ENCODE measurements at places on chromosomes 4 and X.

DNA sequence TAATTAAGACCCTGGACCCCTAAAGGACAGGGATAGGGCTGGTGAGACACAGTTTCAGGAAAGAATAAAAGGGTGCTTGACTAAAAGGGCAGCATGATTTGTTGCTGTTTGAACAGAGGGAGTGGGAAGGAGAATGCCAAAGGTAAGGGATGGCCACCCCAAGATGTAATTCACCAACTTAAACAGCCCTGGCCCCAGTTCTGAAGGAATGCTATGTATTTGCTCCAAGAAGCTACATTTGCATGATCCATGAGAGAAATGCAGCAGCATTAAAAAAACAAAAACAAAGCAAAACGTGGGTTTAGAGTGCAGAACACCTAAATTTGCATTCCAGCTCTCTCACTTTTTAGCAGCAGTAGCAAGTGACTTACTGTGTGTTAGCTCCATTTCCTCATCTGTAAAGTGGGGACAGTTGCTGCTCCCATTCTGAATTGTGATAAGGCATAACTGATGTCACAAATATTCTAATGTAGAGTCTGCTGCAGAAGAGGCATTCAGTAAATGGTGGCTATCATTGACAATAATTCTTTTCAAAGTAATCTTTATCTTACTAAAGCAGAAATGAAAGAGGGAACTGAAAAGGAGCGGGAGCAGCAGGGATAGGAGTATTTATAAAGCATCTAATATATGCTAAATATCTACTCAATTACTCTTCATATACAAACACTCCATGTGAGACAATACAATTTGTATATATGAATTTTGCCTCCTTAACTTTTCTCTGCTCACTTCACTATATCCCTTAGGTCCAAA lies 115.8 kb downstream of the PPARGC1A start:
- DNase-seq: no peak

DNA sequence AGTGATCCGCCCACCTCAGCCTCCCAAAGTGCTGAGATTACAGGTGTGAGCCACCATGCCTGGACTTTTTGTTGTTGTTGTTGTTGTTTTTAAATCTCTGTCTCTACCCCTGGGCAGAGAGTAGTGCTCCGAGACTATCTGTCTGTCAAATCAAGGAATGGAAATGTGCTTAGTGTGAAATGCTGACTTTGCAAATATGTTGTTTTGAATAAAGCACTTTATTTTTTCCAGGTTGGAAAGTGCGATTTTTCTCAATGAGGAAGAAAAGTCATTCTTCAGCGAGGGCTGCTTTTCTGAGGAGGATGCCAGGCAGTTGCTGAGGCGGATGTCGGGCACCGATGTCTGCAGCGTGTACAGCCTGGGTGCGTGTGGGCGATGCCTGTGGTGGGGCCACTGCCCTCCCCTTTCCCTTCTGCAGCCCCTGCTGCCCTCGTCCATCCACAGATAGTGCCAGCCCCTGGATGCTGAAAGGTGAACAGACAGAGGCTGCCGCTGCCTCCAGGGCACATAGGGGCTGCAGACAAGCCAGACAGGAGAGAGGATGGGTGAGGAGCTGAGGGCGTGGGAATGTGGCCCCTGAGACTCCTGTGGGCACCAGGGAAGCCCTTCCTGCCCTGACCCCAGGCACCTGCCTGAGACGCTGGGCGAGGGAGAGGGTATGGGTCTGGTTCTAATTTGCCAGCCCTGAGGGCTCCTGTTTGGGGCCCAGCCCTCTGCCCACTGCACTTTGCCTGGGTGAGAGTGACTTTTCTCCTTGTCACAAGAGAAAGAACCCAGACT lies 23.7 kb downstream of the SH3TC1 start:
- DNase-seq: no peak

- no peak for DNase-seq
Measured at GRCh38 chr4:25658357-25658771, 2.7 kb downstream of the SLC34A2 start.

DNA sequence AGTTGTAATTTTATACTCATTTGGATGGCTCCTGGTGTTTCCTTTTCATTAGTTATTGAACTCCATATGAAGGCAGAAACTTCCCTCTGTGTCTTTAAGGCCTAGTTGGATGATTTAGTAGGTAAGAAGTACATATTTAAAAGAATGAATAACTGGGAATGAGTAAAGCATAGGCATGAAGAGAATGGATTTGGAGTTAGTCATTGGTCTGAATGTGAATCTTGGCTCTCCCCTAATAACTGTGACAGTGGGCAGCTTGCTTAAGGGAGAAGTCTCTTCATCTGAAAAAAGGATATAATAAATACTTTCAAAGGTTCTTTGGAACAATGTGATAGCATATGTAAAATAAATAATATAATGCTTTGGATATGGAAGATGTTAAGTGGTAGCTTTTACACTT lies 13.2 kb downstream of the SNX25 start:
- DNase-seq: no peak

- DNase-seq: no peak
Measured at GRCh38 chrX:55659931-55660330, 36.7 kb downstream of the FOXR2 start.

- no peak for DNase-seq
Measured at GRCh38 chrX:1239681-1240142, 27.3 kb upstream of the CRLF2 start.

- DNase-seq: no peak
Measured at GRCh38 chrX:22389556-22390179, 117.0 kb downstream of the CBLL2 start.

DNA sequence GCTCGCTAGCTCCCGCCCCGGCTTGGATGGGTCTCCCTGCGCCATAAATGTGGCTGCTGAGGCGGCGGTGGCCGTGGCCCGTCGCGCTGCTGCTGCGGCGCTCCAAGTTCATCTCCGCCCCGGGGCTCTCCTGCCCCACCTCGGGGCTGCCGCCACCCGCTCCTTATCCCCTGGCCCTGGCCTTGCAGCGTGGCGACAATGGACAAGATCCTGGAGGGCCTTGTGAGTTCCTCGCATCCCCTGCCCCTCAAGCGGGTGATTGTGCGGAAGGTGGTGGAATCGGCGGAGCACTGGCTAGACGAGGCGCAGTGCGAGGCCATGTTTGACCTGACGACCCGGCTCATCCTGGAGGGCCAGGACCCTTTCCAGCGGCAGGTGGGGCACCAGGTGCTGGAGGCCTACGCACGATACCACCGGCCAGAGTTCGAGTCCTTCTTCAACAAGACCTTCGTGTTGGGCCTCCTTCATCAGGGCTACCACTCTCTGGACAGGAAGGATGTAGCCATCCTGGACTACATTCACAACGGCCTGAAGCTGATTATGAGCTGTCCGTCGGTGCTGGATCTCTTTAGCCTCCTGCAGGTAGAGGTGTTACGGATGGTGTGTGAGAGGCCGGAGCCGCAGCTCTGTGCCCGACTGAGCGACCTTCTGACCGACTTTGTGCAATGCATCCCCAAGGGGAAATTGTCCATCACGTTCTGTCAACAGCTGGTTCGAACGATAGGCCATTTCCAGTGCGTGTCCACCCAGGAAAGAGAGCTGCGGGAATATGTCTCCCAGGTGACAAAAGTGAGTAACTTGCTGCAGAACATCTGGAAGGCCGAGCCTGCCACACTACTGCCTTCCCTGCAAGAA lies 763 bp downstream of the USP38 start:
- DNase-seq: no peak

GRCh38 chr4:69489856-69490255 lies 5.8 kb downstream of the UGT2B4 start:
- no peak for DNase-seq

- DNase-seq: no peak
Measured at GRCh38 chr4:89438102-89438831, 130.7 kb upstream of the GPRIN3 start.

DNA sequence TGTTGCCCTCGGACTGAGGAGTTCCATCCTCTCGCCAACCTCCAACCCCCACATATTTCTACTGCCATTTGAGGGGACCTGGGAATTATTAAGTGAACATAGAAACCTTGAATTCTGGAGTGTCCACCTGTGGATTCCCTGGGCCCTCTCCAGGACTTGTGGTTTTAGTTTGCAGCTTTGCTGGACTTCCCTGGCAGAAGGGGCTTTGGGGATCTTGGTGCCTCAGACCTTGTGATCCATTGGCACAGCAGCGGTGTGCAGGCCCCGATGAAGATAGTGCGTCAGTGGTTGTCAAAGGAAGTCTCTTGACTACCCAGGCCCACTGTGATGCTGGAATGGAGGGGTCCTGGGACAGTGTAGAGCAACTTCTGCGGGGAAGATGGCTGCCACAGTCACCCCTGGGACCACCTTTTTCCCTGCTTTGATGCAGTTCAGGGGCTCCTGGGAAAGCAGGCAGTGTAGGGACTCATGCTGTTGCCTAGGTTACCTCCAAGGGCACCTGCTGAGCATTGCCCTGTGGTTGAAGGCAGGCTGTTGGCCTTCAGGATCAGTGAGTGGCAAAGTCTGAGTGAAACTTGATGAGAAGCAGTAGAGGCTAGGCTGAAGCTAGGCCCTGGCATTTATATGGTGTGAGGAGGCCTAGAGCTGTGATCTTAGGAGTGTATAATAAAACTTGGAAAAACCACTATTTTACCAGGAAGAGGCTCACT lies 2.2 kb downstream of the SLC16A2 start:
- DNase-seq: no peak

DNA sequence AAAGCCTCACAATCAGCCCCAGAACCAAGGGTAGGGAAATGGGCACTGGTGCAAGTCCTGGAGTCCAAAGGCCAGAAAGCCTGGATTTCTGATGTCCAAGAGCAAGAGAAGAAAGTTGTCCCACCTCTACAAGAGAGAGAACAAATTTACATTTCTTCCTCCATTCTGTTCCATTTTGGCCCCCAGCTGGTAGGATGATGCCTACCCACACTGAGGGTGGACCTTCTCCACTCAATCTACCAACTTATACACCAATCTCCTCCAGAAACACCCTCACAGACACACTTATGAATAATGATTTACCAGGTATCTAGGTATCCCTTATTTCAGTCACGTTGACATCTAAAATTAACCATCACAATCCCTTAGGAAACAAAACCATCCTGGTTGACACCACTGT lies 367.8 kb upstream of the GRIA3 start:
- DNase-seq: no peak

DNA sequence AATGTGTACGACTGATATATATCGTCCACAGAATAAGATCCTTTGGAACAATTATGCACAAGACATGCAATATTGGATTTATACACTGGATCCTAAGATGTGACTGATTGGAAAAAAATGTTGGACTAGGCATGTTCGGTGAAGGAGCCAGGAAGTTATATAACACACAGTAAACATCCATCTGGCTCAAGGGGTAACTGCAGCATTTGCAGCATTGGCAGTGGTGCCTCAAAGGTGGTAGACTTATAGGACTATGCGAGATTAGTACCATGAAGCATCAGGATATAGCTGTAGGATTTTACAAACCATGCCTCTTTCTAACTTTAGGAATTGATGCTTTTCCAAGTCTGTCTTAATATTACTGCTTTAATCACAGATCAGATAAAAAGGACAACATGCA lies 34.3 kb downstream of the MSX1 start:
- no peak for DNase-seq

GRCh38 chr4:139242511-139243051 lies 37.4 kb downstream of the MGARP start:
- no peak for DNase-seq

DNA sequence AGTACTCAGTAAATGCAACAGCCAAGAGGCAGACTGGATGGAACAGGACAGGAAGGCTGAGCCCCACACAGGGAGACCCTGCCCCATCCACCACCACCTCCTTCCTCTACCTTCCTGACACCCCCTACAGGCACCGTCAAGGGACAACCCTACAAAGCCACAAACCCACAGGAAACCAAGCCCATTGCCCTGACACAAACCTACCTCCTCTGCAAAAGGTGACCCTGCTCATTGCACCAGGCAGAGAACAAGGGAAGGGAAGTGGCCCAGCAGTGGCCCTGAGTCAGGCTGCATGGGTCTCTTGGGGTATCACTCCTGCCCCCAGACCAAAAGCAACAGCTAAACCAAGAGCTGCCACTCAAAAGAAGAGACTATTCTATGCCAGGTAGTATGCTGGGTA lies 21.0 kb downstream of the JAKMIP1 start:
- no peak for DNase-seq

DNA sequence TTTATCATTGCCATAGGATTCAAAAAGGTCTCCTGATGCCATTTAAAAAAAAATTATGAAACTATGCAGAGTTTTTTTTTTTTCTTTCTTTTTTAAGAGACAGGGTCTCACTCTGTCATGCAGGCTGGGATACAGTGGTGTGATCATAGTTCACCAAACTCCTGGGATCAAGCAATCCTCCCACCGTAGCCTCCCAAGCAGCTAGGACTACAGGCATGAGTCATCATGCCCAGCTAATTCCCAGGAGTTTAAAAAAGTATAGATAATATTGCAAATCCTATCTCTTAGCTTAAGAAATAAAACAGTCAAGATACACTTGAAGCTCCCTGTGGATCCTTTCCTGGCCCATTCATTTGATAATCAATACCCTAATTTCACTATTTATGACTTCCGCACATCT lies 58.6 kb upstream of the PRSS48 start:
- DNase-seq: no peak

- no peak for DNase-seq
Measured at GRCh38 chr4:87560802-87561201, 31.6 kb upstream of the SPARCL1 start.

DNA sequence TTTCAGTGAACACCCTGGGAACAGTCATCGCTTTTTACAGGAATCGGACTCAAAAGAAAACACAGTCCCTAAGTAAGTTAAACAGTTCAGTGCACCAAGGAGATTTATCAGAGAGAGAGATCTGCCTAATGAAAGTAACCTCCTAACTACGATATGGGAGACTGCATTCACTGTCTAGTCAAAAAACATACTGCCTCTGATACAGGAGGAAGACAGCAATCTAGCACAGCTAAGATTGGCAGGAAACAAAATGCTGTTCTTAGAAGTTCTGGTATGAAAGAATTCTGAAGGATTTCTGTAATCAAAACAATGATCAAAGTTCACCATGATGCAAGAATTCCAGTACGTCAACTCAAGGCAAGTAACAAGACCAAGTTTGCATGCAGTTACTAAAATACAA lies 92.8 kb downstream of the MAML3 start:
- no peak for DNase-seq

DNA sequence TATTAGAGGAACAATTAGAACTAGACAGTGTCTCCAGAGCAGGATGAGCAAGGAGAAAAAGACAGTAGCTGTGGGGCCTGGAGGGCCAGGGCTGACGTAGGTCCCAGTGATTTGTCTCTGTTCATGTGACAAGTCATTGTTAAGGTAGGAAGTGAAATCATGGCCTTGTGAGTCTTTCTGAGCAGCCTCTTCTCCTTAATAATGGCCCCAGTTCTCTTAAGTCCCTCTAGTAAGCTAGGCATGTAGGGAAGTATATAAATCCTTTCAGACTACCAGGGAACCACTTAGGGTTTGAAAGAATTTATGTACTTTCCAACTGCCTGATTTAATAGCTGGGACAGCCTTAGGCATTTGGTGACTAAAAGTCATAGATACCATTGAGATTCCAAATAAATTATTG lies 133.0 kb downstream of the KLHL8 start:
- no peak for DNase-seq

GRCh38 chr4:39227906-39228305 lies 45.6 kb downstream of the WDR19 start:
- no peak for DNase-seq

DNA sequence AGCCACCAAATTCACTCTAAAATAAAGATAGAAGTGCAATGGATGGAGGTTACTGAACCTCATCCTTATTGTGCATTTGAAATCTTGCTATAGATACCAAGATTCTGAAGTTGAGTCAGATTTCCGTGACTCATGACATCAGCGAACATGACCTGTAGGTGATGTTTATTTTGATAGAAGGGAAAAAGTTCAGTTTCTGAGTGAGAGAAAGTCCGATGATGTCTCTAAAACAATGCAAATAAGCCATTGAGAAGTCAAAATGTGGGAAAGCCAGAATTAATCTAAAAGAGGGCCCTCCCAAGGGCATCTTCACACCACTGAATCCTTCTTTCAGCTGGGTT lies 20.0 kb downstream of the PHOX2B start:
- no peak for DNase-seq
